Activated CD8-positive, alpha-beta T cell treated with anti-CD3 and anti-CD28 coated beads, Interleukin-2, amount 10 ng/mL, durations not matched to agents 7 days and 5 days (primary cell): ENCODE measurements at places on chromosomes 6 and 20. TPM values are rescaled to one million over a fixed set of nuclear protein-coding genes. Genes with fewer than 3 reads are reported as not detected.
A peak's percentile ranks its signal among the peaks of the same experiment; 100 is the strongest.

POU3F2 gene
- not detected for total RNA-seq

DNA sequence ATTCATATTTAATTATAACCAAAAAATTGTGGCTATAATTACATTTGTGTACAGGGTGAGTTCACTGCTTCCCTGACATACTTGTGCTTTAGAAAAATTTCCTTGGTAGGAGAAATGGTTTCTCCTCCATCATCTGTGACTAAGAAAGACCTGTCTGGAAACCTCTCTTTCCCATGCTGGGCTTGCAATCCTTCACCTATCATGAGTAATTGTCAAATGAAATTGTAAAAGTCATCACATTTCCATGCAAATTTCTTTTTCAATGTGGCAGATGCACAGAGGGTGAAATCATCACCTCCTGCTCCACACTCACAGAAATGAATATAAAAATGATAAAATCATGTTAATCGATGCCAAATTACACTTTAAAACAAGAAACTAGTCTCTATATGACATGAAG lies 1.5 kb upstream of the SIRPB1 start:
- H3K4me1 ChIP-seq = peaks cover 74% of the 10 kb centered on the region
- H3K36me3 ChIP-seq = peaks cover 42% of the 10 kb centered on the region
- H3K4me3 ChIP-seq = no peak overlapping the region
- DNase-seq = no peak

DNA sequence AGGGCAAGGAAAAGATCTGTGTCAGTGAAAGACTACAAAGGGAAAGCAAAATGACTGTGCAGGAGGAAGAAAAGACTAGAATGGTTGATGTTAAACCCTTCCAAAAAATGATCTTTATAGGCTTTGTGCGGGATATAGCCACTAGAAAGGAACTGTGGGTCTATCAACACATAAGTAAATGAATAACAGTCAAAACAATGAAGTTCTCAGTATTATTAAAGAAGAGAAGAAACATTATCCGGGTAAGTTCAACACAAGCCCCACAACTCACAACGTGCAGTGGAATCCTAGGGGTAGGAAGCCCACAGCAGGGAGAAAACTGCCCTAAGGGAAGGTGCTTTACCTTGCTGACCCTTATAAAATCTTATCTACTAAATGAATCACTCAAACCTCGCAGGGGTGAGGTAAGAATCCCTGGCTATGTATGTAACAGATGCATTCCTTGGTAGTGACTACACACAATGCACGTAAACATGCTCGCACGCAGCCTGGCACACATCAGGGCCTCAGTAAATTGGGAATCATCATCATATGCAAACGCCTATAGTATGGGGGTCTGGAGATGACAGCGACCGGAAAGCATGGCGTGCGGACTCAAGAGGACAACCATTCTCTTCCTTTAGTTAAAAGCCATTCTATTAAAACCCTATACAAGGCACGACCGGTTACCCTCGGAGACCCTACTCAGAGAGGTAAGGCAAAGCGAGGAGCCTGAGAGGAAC lies 11.3 kb downstream of the TFAP2A start:
- no peak for DNase-seq
- H3K36me3 ChIP-seq = peaks cover 13% of the 10 kb centered on the region
- peaks cover 69% of the 10 kb centered on the region for H3K27me3 ChIP-seq
- H3K27ac ChIP-seq = peak overlapping the region; percentile 77
- H3K4me1 ChIP-seq = peaks cover 13% of the 10 kb centered on the region

DNA sequence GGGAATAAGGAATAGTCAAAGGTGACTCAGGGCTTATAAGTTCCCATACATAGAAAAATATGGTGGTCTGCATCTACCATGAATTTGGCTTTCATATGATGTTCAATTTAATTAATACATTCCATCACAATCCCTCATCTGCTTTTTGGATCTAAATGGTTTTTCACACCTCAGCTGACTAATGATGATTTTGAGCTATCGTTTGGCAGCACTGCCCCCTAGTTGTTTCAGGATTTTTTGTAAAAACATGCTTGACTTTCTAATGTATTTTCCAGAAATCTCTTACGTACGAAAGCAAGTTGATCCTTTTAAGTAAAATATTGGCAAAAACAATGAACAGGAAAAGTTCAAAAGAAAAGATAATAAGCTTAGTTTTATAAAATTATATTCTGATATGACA lies 408.6 kb upstream of the ADGRB3 start:
- DNase-seq = no peak
- no peak overlapping the region for H3K27ac ChIP-seq
- no peaks in the 10 kb centered on the region for H3K36me3 ChIP-seq
- H3K4me1 ChIP-seq = no peaks in the 10 kb centered on the region
- H3K27me3 ChIP-seq = no peaks in the 10 kb centered on the region

DNA sequence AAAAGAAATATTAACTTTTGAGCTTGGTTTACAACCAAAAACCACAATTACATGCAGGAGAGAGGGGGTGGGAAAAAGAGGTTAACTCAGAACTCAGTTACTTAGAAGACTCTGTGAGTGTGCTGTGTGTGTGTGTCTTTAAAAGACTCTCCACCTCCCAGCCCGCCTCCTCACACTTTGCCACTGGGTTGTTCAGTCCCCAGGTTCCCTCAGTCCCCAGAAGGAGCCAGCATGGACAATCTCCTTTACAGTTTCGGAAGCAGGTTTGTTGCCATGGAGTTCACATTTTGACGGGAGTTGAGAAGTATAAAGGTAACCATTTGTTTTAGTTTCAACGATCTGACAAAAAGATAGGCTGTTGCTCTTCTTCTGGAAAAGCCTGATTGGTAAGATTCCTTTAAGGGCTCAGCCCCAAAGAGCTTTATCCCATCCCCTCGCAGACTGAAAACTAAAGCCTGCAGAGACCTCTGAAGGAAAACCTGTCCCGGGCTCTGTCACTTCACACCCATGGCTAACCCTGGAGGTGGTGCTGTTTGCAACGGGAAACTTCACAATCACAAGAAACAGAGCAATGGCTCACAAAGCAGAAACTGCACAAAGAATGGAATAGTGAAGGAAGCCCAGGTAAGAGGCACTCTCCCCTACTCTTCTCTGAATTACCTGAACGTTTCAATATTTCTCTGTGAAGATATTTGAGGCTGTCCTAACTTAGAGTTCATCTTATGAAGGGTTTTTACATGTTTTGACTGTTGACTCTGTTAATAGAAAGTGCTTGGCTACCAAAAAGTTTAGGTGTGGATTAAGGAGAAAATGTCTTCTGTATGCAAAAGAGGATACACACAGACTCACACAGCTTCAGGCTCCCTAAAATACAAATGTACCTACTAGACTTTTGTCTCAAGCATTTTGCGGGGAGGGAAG lies at the start of gene SPTLC3:
Gene SPTLC3, plus strand, starts transcription at position 212 of the 921 bp plus-strand sequence. Its CDS starts 296 bp downstream, at position 508.
- H3K4me1 ChIP-seq = peaks cover 21% of the 10 kb centered on the region
- no peaks in the 10 kb centered on the region for H3K36me3 ChIP-seq
- no peaks in the 10 kb centered on the region for H3K27me3 ChIP-seq
- DNase-seq = no peak
- H3K4me3 ChIP-seq = peak within 1 kb of the TSS; percentile 42
- peak within 1 kb of the TSS; percentile 4 for H3K27ac ChIP-seq

GRCh38 chr20:3380228-3381070 lies 27.0 kb downstream of the DNAAF9 start:
- peaks cover 9% of the 10 kb centered on the region for H3K36me3 ChIP-seq
- no peak overlapping the region for H3K4me3 ChIP-seq
- H3K4me1 ChIP-seq = peaks cover 14% of the 10 kb centered on the region

CRYBG1 gene
- total RNA-seq = 34.9 TPM

CLPSL1 gene
- not detected for total RNA-seq

TMEM151B gene
- not detected for total RNA-seq

DNA sequence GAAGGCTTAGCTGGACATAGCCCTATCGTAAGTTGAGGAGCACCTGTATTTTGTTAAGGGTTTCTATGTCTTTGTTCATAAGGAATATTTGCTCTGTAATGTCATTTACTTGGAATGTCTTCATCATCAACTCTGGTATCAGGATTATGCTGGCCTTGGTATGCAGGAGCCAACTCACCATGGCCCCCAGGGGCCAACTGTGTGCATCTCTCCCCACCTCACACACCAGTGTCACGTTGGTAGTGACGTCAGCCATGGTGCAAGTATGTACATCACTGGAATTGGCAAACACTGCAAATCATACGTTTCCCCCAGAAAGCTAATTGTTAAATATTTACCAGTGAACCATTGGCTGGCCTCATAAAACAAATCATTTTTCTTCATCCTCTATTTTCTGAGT lies 70.8 kb downstream of the YTHDF1 start:
- H3K27me3 ChIP-seq = peaks cover 21% of the 10 kb centered on the region
- H3K4me3 ChIP-seq = no peak overlapping the region
- DNase-seq = no peak
- H3K36me3 ChIP-seq = no peaks in the 10 kb centered on the region
- no peaks in the 10 kb centered on the region for H3K4me1 ChIP-seq
- H3K27ac ChIP-seq = no peak overlapping the region

NMBR gene
- total RNA-seq = not detected

- H3K36me3 ChIP-seq = peaks cover 22% of the 10 kb centered on the region
- H3K4me1 ChIP-seq = peaks cover 2% of the 10 kb centered on the region
- H3K27me3 ChIP-seq = no peaks in the 10 kb centered on the region
Observed at GRCh38 chr6:109105681-109106080, 10.4 kb downstream of the CEP57L1 start.

OLIG3 gene
- 0.34 TPM for total RNA-seq
